Fibroblast of skin of right quadriceps (primary cell): ENCODE measurements at places on chromosomes 7 and 10.
A peak's percentile ranks its signal among the peaks of the same experiment; 100 is the strongest.

DNA sequence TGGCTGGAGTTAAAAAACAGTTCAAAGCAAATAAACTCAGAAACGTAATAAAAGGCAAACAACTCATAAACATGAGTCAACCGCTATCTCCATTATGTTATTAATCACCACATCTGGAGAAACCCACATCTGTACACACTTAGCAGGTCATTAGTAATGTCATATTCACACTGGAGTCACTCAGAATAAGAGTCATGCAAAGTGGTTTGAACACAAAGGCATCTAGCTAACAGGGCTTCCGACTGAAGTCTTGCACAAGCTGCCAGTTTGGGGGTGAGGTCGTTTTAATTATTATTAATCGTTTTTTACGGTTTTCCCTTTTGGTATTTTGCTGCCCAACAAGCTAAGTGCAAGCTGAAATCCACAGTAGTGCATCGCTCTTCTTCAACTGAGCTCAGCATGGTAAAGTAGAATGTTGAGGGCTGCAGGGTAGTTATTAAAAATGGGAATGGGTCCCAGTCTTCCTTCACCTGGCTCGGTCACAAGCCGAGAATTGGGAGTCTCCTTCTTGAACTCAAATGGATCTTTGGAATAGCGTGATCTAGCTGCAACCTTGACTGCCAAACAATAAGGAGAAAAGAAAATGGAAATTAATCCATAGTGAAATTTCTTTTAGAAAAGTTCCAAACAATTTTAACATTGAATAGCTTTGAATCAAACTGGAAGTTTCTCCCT, 663.5 kb downstream of the KCNMA1 start:
- peak; percentile 80 for DNase-seq

- DNase-seq, result peak; percentile 44
These were observed 7.3 kb upstream of the ASB4 start for GRCh38 chr7:95478272-95479037.

DNA sequence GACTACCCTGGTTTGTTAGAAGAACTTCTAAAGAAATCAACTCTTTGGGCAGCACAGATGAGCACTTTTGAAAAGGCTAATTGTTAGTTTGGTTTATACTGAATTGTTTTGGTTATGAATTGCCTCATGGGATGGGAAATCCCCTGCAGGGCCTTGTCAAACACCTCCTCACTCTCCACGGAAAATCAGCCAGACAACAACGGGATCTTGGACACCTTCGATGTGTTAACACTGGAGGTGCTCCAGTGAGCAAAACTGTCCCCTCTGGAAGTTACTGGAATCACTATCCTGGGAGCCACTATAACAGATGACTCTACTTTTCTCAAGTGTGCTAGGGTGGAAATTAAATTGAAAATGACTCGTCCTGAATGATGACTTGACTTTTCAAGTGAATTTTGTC, 38.7 kb downstream of the CDK6 start:
- peak; percentile 37 for DNase-seq

DNA sequence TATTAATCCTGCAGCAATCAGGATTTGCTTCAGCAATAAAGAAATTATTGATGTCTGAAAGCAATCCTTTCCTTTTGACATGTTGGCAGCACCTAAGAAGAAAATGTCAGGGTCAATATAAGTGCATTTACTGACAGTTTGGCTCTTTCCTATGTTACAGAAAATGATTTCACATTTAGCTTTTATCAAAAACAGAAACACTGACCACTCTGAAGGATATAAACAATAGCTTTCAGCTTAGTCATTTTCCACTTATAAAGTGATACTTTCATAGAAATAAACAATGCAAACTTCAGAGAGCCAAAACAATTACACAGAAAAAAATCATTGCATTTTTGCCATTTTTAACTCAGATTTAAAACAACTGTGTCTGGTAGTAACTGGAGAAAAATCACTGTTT, 325.6 kb upstream of the KAT6B start:
- peak; percentile 29 for DNase-seq

- no peak for DNase-seq
These were observed 119.9 kb downstream of the CREB5 start for GRCh38 chr7:28532181-28532580.

- DNase-seq, result no peak
These were observed 134.7 kb downstream of the POLR1F start for GRCh38 chr7:19574131-19574530.
